ENCODE measurements at places on chromosomes 2 and 18.
A peak's percentile ranks its signal among the peaks of the same experiment; 100 is the strongest.

DNA sequence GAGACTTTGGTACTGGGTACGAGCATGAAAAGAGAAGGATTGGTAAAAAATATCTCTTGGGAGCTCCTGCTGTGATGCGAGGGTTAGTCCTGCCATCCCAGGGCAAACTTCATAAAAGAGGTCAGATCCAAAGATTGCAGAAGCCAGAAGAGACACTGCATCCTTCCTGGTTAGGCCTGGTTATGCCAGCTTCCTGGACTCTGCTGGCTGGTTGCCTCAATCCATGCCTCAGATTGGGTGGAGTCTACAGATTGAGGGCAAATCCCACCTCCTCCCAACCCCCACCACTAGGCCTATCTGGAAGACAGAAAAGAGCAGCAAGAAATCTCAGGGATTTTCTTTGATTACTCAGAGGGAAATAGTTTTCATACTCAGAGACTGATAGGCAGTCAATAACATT is 5.3 kb upstream of the ACADL start:
- no peak for DNase-seq

GRCh38 chr2:48322251-48322650 is 207.7 kb upstream of the STON1 start:
- no peak for DNase-seq

- DNase-seq: no peak
Measured at GRCh38 chr2:88601286-88601685, 26.0 kb downstream of the EIF2AK3 start.

DNA sequence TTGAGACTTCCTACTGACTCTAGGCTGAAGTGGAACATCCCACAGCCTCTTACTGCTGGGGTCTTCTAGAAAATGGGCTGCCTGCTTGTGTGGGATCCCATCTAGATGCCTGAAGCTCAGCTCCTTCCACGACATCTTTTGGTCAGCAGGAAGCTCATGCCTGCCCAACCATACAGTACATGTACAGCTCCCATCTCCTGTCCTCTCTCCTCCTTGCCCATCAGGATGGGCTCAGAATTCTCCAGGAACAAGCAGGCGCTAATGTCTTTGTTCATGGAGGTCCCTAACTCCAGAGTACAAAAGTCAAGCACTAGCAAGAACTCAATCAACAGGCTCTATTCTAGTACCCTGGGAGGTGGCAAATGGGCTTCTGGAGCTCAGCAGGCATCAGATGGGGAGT is 31.7 kb upstream of the GPR17 start:
- DNase-seq: no peak

- peak; percentile 23 for DNase-seq
Measured at GRCh38 chr2:159797543-159798375, at the start of gene CD302. Gene CD302 (minus strand): TSS chr2:159798208. CDS start chr2:159798198, 10 bp downstream.

DNA sequence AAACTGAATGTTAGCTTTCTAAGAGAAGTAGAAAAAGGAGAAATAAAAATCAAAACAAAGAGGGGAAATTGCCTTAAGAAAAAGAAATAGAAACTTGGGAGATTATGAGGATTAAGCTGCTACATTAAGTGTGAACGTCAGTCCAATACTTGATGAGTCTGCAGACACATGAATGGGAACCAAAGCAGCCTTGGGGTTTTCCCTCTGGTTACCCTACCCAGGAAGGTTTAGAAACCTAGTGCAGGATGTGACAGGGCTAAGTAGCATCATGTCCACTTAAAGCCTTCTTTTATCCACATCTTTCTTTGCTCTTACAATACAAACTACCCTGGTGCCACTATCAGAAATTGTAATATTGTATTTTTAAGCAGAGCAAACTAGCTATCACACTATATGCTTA is 22.3 kb downstream of the SLC35F5 start:
- DNase-seq: no peak

DNA sequence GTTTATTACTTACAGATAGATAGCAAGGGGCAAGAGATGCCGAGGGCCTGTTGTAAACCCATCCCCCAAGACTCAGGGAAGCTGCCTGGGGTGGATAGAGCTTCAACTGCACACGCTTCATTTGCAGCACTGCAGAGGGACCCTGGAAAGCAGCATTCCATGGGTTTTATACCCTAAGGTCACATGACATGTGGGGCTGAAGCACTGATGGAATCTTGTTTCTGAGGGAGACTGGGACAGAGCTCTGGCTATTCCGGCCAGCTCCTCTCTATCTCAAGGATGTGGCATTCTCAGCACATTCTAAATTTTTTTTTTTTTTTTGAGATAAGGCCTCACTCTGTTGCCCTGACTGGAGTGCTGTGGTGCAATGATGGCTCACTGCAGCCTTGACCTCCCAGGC is 300.1 kb downstream of the MYCN start:
- no peak for DNase-seq

GRCh38 chr2:145906354-145906753 is 1386.4 kb upstream of the ZEB2 start:
- no peak for DNase-seq

DNA sequence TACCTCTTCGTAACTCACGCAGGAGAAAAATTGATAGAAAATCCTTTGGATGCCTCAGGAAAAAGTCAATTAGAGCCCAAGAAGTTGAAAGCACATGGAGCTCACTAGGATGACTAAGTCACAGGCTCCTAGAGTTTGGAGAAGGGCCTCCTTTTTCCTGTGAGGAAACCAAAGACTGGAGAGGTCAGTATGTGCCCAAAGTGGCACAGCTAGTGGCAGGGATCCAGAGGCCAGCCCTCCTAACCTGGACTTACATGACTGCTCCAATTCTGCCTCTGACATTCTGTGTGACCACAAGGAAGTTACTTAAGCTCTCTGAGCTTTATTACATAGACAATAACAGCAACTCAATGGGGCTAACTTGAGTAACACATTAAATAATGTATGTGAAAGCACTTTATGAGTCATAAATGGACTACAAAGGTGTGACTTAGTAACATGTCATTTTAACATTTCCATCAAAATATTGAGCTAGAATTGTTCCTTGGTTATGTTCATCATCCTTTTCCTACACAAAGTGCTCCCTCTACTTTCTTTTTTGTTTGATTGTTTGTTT is 91.6 kb downstream of the DHRS9 start:
- no peak for DNase-seq

GRCh38 chr2:196427986-196428634 is 211.4 kb upstream of the CCDC150 start:
- no peak for DNase-seq

DNA sequence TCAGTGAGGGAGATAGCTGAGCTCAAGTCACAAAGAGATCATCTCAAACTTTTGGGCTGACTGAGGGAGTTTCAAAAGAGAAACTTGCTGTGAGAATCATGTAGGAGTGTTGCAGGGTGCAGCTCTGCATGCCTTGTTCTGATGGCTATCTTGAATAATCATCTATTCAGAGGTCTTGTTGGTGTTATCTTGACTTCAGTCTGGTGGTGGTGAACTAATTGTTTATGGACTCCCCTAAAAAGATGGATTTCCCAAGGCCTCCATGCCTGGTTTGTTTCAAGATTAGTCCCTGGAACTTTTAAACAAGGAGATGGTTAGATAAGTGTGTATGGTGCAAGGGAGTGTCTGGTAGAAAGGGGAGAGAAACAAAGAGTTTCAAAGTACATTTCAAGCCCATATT is 29.8 kb downstream of the SLC39A6 start:
- no peak for DNase-seq

- DNase-seq: no peak
Measured at GRCh38 chr18:3514312-3515216, 64.6 kb downstream of the TGIF1 start.

- no peak for DNase-seq
Measured at GRCh38 chr2:8437949-8438400, 243.9 kb upstream of the ID2 start.

GRCh38 chr2:171999161-171999560 is 592 bp upstream of the METAP1D start:
- no peak for DNase-seq

DNA sequence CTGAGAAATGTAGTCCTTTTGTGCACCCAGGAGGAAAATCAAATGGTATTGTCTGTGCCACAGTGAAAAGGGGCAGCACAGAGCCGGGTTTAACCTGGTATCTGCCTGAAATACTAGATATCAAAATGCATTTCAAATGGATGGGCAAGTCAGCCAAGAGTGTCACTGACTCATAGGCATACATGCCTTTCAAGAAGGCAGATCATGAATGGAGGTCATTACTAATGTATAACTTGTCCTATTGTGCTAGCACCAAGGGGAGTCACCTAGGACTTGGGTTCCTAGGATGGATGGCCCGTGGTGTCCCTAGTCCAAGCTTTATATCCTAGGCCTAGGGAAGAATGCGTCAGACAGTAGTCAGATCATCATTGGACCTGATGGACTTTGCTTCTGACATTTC is 49.9 kb downstream of the TCF7L1 start:
- DNase-seq: no peak

DNA sequence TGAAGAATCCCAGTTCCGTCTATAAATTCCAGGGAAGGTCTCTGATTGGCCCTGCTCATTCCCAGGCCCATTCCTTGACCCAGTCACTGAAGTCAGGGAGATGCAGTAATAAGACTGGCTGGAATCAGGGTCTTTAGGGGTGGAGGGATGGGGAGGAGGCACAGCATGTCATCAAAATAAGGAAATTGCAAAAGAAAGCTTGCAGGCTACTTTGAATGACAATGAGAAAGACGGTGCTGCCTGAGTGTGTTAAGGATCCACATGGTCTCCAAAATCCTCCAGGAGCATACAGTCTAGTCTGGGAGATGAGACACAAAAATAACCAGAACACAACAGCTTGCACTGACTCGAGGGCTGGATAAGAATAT is 2.0 kb upstream of the DES start:
- no peak for DNase-seq

DNA sequence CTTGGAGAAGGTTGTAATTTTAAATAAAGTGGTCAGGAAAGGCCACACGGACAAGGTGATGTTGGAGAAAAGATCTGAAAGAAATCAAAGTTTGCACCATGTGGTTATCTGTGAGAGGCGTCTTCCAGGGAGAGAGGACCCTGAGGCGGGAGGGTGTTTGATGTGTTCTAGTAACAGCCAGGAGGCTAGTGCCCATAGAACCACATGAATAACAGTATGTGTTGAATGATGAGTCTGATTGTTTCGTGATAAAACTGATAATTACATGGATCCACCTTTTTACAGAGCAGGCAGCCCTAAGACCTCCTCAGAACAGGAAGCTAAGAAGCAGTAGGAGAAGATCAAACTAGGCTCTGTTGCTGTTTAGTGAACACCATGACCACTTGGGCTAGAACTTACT is 91.4 kb downstream of the SCG2 start:
- DNase-seq: no peak

DNA sequence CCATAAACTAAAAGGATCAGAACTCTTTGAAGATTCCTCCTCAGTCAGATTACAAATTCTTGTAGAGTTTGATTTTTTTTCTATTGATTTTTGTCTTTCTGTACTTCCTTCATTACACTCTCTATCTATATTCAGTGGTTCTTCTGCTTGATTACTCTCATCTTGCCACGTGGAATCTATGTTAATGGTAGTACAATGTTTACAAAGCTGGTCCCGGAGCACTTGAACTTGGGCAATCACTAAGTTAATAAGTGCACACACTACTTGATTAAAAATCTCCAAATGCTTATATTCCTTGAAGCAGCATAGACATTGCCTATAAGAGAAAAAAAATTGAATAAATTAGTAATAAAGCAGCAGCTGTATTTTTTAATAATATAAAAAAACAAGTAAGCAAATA is 65.1 kb downstream of the USP34 start:
- DNase-seq: no peak

- no peak for DNase-seq
Measured at GRCh38 chr2:216133397-216133796, 24.2 kb downstream of the XRCC5 start.
